T-helper 9 cell (primary cell): ENCODE measurements at places on chromosomes 4 and X.
A peak's percentile ranks its signal among the peaks of the same experiment; 100 is the strongest.

DNA sequence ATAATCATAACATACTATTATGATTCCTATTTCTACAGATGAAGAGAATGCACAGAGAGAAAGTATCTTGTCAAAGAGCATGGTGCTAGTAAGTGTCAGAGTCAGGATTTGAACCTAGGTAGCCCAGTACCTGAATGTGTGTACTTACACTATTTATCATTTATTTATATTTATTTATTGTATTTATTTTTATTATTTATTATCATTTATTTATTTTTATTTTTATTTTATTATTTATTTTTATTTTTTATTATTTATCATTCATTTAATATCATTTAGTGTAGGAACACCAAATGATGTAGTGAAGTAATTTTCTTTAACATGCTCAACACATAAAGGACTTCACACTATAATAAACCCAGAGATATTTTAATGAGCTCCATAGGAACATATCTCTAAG lies 209.4 kb upstream of the ZFP42 start:
- DNase-seq = no peak

DNA sequence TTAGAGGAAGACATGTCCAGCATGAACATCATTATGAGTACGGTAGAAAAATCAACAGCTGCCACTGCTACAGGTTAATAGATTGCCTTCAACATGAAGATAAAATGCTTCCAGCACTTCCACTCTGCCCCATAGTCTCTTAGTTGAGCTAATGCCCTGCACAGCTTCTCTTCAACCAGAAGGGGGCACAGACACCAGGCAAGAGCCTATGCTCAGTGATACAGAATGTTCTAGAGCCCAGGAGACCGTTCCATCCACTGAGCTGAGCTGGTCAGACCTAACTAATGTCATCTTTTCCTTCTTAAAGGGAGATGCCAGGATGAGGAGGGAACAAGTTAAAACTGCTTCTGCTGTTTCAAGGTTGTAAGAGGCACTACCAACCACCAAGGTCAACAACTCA lies 42.2 kb downstream of the SMIM10L2A start:
- DNase-seq = no peak

DNA sequence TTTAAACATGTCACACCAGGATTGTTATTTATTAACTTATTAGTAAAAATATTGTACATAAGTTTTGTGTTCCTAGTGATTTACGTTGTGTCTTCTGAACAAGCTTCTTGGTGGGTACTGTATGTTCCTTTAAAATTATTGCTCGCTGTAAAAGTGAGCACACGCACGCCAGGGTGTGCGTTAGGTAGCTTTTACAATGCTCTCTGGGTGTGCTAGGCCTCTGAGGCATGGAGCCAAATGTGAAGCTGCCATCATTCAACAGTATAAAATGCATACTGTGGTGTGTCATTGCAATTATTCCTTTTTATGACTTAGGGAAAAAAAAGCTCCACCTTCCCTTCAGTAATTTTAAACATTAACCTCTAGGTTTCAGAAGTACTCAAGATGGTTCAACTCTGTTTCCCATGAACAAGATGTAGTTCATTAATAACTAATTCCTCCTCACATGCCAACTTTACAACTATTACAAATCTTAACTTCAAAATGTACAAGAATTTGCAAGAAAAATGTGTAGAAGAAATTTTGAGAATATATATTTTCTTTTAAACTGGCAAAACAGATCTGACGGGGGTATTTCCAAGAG lies 42.4 kb downstream of the ATOH1 start:
- no peak for DNase-seq

DNA sequence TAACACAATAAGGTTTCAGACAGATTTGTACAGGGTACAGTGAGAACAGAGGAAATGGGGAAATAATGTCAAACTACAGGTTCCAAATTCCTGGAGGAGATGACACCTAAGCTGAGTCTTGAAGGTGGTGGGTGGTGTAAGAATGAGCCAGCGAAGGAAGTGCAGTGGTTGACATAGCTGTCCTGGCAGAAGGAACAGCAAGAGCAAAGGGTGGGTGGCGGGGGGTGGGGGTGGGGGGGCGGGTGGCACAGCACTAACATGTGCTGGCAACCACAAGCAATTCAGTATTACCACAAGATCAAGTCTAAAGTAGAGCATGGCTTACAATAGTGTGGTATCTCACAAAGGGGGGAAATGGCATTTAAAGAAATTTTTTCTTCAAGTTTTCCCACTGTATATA lies 13.1 kb upstream of the G3BP2 start:
- DNase-seq = peak; percentile 9

- no peak for DNase-seq
Observed at GRCh38 chr4:121980643-121981042, 28.8 kb upstream of the TRPC3 start.

DNA sequence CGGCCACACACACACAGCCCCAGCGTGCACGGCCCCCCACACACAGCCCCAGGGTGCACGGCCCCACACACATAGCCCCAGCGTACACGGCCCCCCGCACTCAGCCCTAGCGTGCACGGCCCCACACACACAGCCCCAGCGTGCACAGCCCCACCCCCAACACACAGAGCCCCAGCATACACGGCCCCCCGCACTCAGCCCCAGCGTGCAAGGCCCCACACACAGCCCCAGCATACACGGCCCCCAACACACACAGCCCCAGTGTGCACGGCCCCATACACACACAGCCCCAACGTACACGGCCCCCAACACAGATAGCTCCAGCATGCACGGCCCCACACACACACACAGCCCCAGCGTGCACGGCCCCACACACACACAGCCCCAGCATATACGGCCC lies 17.6 kb downstream of the GAK start:
- DNase-seq = no peak

DNA sequence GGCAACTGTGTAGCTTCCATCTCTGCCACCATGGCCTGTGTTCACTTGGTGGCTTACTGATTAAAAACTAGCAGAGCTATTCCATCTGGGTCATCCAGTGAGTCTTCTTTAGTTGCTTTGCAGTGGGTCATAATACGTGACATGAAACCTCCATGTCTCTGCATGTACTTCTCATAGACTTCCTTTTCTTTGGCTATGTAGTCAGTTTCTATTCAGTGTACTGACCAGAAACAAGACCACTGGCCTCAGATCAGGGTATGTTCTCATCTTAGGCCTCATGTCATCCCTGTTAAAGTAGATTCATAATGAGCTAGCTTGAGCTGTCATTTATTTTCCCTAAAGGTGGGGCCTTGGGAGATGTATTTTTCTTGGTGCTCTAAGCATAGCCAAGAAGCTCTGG lies 195.2 kb downstream of the CCNG2 start:
- no peak for DNase-seq

DNA sequence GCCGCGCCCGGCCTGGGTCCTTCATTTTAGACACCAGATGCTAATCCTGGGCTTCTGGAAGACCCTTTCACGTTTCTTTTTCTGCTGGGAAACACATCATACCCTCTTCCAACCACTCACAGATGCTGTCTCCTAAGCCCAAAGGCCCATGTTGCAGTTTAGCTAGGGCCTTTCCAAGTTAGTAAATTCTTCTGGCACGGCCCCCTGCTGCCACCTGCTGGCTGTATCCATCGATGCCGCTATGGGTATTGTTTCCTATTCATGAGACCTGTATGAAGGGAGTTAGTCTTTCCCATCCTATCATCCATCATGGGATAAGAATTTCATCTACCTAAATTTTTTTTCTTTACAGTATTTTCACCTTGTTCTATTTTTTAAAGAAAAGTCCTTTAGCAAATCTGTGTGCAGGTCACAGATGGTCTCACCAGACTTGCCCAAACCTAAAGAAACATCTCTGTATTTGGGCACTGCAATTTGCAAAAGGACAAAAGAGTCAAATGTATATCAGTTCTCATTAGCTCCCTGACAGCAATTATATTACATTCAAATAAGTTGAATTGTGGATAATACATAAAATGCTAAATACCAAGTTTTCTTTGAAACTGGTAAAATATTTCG lies 37.8 kb upstream of the SLC9A7 start:
- peak; percentile 58 for DNase-seq
